ENCODE measurements at places on chromosomes 7 and 10.

DNA sequence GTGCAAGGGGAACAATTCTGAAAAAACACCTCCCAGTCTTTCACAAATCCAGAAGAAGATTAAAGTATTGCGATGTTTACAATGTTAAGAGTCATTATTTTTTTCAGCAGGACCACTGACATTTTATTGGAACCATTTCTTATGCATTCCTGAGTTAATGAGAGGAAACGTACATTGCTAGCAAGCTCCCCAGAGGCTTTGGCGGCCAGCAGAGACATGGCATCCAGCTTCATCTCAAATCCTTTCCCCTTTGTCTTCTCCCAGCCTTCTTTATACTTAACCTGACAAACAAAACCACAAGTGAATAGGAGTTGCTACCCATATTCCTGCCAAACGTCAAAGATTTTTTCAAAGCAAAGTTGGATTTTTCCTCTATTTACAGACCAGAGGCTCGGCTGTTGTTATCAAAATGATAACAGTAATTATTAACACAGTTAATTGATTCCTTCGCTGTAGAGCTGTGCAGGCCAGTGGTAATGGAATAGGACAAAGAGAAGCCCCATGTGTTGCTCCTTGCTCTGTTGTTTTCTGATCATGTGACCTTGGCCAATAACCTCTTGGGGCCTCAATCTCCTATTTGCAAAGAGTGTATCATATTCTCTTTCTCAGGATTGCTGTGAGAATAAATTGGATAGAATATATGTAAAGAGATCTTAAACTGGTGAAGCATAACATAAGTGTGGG is 32.0 kb downstream of the NRAP start:
- no peak overlapping the region for H3K4me3 ChIP-seq
- no peaks in the 10 kb centered on the region for H3K4me1 ChIP-seq

GRCh38 chr10:131923038-131923756 is 22.4 kb downstream of the PPP2R2D start:
- H3K4me1 ChIP-seq: peaks cover 3% of the 10 kb centered on the region
- no peak overlapping the region for H3K27ac ChIP-seq
- no peaks in the 10 kb centered on the region for H3K27me3 ChIP-seq
- no peak for DNase-seq

GRCh38 chr7:4169455-4169854 is 512.6 kb upstream of the FOXK1 start:
- H3K4me1 ChIP-seq: no peaks in the 10 kb centered on the region
- no peaks in the 10 kb centered on the region for H3K36me3 ChIP-seq
- H3K27me3 ChIP-seq: no peaks in the 10 kb centered on the region
- no peak overlapping the region for H3K4me3 ChIP-seq
- DNase-seq: no peak
- H3K27ac ChIP-seq: no peak overlapping the region

GRCh38 chr7:69564454-69565417 is 33.5 kb upstream of the AUTS2 start:
- no peaks in the 10 kb centered on the region for H3K36me3 ChIP-seq
- DNase-seq: peak; percentile 85
- H3K27ac ChIP-seq: no peak overlapping the region
- no peaks in the 10 kb centered on the region for H3K27me3 ChIP-seq
- peaks cover 11% of the 10 kb centered on the region for H3K4me1 ChIP-seq
- no peak overlapping the region for H3K4me3 ChIP-seq

DNA sequence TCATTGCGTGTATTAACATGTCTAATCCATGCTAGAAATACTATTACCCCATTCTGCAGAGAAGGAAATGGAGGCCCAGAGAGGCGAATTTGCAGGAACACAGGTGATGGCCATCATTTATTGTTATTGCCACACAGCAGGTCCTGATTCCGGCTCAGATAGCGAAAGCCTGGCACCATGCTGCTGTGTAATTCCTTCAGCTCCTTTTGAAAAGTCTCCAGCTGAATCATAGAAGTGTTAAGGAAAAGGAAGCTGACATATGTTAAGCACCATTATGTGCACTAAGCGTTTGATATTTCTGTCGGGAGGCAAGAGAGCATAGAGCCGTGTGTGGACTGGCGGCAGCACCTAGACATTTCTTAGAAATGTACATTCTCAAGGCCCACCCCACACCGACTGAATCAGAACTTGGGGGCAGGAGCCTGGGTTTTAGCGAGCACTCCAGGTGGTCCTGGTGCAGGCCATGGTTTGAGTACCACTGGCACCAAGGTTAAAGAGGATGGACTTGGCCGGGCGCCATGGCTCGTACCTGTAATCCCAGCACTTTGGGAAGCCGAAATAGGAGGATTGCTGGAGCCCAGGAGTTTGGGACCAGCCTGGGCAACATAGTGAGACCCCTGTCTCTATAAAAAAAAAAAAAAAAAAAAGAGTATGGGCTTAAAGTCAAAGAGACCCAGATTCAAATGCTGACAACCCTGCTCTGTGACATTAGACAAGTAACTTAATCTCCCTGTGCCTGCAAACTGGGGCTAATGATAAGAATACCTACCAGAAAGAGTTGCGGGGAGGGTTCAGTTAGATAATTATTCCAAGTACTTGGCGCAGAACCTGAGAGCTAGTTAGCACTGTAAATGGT is 52.2 kb downstream of the UNC5B start:
- H3K36me3 ChIP-seq: no peaks in the 10 kb centered on the region
- peak overlapping the region; percentile 94 for H3K27ac ChIP-seq
- DNase-seq: no peak
- H3K4me3 ChIP-seq: no peak overlapping the region
- no peaks in the 10 kb centered on the region for H3K27me3 ChIP-seq
- H3K4me1 ChIP-seq: peaks cover 52% of the 10 kb centered on the region

- H3K27me3 ChIP-seq: no peaks in the 10 kb centered on the region
- no peak overlapping the region for H3K27ac ChIP-seq
- DNase-seq: no peak
- H3K4me3 ChIP-seq: no peak overlapping the region
Observed at GRCh38 chr7:112942981-112943380, 143.6 kb downstream of the GPR85 start.

- no peak overlapping the region for H3K27ac ChIP-seq
- no peaks in the 10 kb centered on the region for H3K4me1 ChIP-seq
- H3K36me3 ChIP-seq: no peaks in the 10 kb centered on the region
- peak; percentile 51 for DNase-seq
Observed at GRCh38 chr7:52168085-52168484, 851.5 kb upstream of the COBL start.

DNA sequence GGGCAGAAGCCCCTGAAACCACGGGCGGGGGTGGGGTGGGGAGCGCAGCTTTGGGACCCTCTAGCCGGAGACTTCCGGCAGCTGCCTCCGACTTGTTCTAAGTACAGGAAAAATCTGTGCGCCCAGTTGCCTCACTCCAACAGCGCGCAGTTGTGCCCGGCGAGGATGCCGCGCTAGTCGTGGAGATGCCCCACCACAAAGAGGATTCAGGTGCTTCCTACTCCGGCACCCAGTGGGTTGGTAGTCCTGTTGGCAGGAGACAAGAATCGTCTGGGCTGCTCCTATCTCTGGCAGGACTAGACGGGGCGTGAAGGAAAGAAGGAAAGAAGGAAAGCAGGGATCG is 465 bp upstream of the NPY start:
- H3K27me3 ChIP-seq: peaks cover 41% of the 10 kb centered on the region
- H3K36me3 ChIP-seq: no peaks in the 10 kb centered on the region

DNA sequence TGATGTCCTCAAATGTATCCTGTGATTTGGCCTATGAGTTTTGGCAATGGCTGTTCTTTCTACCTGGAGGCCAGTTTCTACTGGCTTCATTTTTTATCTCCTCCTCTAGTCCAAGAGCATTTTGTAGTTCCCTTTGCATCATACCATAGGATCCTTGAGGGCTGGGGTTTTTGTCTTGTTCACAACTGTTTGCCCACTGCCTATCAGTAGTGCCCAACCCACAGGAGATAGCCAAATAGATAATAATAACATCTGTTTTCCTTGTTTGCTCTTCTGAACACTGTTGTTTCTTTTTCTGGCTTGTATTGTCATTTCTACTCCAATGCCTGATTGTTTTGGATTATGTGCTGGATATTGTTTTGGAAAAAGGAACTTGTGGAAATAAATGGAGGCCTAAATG is 3.4 kb downstream of the CDK1 start:
- peak overlapping the region; percentile 35 for H3K4me3 ChIP-seq
- peaks cover 19% of the 10 kb centered on the region for H3K36me3 ChIP-seq
- H3K4me1 ChIP-seq: peaks cover 18% of the 10 kb centered on the region
- DNase-seq: peak; percentile 4
- H3K27me3 ChIP-seq: no peaks in the 10 kb centered on the region

DNA sequence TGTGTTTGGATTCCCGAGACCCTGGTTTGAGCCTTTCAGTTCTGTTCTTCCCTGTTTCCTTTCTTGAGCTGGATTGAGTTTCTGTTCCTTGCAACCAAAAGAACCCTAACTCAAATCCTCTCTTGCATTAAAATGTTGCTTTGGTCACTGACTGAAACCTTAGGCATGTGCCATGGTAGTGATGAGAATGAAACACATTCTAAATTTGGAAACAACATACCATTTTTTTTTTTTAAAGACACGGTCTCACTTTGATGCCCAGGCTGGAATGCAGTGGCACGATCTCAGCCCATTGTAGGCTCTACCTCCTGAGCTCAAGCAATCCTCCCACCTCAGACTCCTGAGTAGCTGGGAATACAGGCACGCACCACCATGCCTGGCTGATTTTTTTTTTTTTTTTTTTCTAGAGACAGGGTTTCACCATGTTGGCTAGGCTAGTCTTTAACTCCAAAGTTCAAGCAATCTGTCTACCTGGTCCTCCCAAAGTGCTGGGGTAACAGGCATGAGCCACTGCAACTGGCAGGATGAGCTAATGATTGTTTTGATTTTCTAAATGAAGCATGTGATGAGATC is 8.4 kb downstream of the THAP5 start:
- H3K4me1 ChIP-seq: no peaks in the 10 kb centered on the region
- H3K4me3 ChIP-seq: no peak overlapping the region
- DNase-seq: no peak

- DNase-seq: no peak
- H3K27me3 ChIP-seq: no peaks in the 10 kb centered on the region
- no peaks in the 10 kb centered on the region for H3K36me3 ChIP-seq
- no peak overlapping the region for H3K4me3 ChIP-seq
- H3K4me1 ChIP-seq: no peaks in the 10 kb centered on the region
Observed at GRCh38 chr10:6751363-6751762, 171.3 kb upstream of the PRKCQ start.

GRCh38 chr10:22761569-22762220 is 47.3 kb upstream of the PIP4K2A start:
- H3K27ac ChIP-seq: no peak overlapping the region
- H3K27me3 ChIP-seq: no peaks in the 10 kb centered on the region
- no peaks in the 10 kb centered on the region for H3K36me3 ChIP-seq
- no peak for DNase-seq

DNA sequence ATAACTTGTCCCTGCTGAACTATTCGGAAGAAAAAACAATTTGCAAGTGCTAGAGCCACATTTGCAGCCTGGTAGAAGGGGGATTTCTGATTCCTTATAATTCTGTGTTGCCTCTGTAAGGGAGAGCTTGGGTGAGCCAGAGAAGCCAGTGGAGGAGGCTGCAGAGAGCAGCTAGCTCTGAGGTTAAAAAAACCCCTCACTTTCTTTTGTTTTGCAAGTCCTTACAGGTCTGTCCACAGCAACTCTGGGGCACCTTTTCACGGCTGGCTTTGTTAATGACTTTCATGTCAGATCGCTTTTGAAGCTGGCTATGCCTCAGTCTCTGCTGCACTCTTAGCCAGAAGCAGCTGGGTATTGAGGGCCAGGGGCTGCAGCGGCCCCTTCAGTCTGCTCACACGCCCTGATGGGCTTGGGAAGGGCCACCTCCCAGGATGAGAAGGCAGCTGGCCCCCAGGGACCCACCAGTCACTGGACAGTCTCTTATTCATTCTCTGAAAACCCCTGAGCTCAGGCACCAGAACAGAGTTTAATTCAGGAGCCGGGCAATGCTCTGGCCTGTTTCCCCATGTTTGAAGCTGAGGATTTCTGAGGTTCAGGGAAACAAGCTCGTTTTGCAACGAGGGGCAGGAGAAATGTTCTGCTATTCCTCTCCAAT is 30.9 kb downstream of the TRIM8 start:
- peaks cover 30% of the 10 kb centered on the region for H3K4me1 ChIP-seq
- no peak for DNase-seq
- no peak overlapping the region for H3K4me3 ChIP-seq
- H3K27me3 ChIP-seq: no peaks in the 10 kb centered on the region
- no peaks in the 10 kb centered on the region for H3K36me3 ChIP-seq

DNA sequence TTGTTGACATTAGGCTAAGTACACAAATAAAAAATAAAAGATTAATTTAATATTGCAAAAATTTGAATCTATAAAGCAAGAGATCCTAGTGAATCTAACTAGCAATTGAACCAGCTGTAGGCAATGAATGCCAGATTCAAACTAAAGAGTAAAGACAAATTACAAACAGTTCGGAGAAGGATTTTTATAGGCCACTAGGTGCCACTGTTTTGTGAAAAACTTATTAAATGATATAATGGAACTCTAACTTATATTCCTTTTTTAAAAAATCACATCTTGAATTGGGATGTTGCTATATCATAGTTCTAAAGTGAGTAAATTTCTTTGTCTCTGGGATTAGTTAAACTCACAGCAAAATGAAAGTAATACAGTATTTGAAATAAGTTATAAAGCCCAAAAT is 39.1 kb upstream of the GNAI1 start:
- no peaks in the 10 kb centered on the region for H3K4me1 ChIP-seq
- no peak overlapping the region for H3K4me3 ChIP-seq
- no peak overlapping the region for H3K27ac ChIP-seq
- H3K27me3 ChIP-seq: no peaks in the 10 kb centered on the region

GRCh38 chr7:156460858-156461627 is 179.5 kb upstream of the RNF32 start:
- no peak overlapping the region for H3K27ac ChIP-seq
- no peaks in the 10 kb centered on the region for H3K36me3 ChIP-seq
- no peak for DNase-seq
- no peak overlapping the region for H3K4me3 ChIP-seq

- no peaks in the 10 kb centered on the region for H3K36me3 ChIP-seq
- no peaks in the 10 kb centered on the region for H3K4me1 ChIP-seq
Observed at GRCh38 chr10:121594623-121595350, 3.5 kb downstream of the FGFR2 start.

DNA sequence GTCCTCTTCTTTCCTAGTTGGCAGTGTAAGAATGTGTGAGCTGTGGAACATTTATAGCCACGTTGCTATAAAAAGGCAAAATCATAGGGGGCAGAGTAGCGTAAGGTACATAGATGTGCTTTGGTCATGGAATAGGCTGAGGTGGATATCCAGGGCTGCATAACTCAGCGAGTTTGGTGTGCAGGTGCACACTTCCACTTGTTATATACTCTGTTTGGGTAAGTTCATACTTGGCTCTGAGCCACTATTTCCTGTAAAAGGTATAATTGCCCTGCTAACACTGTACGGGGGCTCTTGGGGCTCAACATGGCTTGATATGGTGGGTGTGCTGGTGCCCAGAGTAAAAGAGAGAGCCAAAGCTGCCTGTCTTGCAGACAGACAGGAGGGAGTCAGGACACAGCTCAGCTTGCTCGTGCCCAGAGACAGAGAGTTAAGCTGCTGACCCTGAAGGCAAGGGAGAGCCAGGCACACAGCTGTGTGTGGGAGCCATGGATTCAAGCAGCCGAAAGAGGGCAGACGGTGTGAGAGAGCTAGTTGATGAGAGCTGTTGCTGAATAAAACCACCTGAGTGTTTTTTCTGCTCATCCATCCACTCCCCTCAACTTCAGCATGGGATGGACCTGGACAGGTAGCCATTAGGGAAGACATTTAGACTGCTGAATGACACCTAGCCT is 126.7 kb downstream of the DKK1 start:
- peaks cover 4% of the 10 kb centered on the region for H3K4me1 ChIP-seq
- no peaks in the 10 kb centered on the region for H3K36me3 ChIP-seq
- DNase-seq: no peak
- no peak overlapping the region for H3K27ac ChIP-seq
